ENCODE measurements at places on chromosomes 3 and 15.

- DNase-seq, result no peak
These were observed 1.2 kb downstream of the DUOX2 start for GRCh38 chr15:45112591-45113379.

DNA sequence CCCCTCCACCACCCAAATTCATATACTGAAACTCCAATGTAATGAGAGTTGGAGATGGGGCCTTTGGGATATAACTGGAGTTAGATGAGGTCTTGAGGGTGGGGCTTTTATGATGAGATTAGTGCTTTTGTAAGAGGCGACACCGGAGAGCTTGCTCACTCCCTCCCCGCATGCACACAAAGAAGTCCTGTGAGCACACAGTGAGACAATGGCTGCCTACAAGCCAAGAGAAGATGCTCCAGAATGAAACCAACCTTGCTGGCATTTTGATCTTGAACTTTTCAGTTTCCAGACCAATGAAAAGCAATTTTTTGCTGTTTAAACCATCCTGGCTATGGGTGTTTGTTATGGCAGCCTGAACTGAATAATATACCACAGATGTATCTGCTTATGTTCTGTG, 109.0 kb downstream of the SAMMSON start:
- no peak for DNase-seq

GRCh38 chr15:58498821-58499580, 67.2 kb downstream of the LIPC start:
- no peak for DNase-seq

- no peak for DNase-seq
These were observed 7.2 kb downstream of the SH3BP5 start for GRCh38 chr3:15325228-15325627.

- DNase-seq, result no peak
These were observed 40.4 kb downstream of the CACNA1D start for GRCh38 chr3:53534676-53535400.

GRCh38 chr15:83512459-83512858, 65.3 kb downstream of the SH3GL3 start:
- no peak for DNase-seq

GRCh38 chr15:60740231-60740630, 261.3 kb upstream of the ICE2 start:
- DNase-seq, result no peak

GRCh38 chr3:23574822-23575315, 230.9 kb upstream of the UBE2E1 start:
- no peak for DNase-seq

- no peak for DNase-seq
These were observed 78.9 kb downstream of the ULK4 start for GRCh38 chr3:41882956-41883355.

DNA sequence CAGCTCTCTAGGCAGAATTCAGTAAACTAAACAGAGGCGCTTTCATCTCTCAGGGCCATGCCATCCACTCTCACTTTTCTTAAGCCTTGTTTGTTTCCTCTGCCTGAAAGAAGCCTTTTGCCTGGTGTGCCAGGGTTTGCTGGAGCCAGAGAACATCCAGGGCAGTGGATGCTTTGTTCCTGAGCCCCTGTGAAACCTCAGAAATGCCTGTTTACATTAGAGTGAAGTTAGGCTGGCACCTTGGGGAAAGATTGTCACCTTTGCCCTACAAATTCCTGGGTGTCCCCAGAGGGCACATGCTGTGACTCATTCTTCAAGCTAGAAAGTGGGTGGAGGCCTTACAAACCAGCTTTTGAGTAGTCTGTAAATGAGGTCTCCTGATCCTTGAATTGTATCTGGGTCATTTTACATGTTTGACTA, 10.7 kb upstream of the TRAK1 start:
- peak; percentile 9 for DNase-seq

DNA sequence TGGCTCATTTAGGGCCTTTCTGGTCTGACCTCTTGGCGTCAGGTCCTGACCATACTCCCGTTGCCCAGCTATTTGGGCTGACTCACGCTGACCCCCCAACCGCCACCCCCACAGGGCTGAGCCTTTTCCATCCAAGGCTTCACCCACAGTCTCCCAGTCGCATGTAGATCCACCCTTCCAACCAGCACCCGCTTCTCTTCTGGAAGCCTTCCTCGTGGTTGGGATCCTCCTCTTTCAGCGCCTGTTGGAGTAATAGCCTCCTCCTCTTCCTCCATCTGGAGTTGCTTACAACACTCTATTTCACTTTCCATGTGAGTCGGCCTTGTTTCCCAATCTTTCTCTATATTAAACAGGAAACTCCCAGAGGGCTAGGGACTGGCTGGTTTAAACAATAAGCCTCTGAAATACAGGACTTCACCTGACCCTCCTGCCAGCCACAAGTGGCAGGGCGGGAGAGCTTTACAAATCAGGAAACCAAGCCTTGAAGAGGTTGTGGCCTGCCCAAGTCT, 2.1 kb upstream of the ALAS1 start:
- no peak for DNase-seq

DNA sequence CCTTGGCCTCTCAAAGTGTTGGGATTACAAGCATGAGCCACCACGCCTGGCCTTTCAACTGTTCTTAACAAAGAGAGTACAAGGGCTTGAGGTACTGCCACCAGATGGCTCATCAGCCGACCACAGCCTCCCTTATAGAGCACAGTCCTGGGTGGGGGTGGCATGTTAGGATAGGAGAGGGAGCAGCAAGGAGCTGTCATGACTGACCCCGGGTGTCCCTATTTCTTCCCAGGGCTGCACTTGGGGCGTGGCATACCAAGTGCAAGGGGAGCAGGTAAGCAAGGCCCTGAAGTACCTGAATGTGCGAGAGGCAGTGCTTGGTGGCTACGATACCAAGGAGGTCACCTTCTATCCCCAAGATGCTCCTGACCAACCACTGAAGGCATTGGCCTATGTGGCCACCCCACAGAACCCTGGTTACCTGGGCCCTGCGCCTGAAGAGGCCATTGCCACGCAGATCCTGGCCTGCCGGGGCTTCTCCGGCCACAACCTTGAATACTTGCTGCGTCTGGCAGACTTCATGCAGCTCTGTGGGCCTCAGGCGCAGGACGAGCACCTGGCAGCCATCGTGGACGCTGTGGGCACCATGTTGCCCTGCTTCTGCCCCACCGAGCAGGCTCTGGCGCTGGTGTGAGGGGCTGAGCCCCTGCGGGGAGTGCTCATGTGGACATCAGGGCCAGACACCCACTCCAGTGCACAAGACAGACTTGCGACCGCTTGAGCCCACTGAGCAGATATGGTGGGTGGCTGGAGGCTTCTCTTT, 2.1 kb downstream of the CHAC1 start:
- DNase-seq, result no peak

- no peak for DNase-seq
These were observed 326.6 kb upstream of the PROK2 start for GRCh38 chr3:72111265-72112205.

DNA sequence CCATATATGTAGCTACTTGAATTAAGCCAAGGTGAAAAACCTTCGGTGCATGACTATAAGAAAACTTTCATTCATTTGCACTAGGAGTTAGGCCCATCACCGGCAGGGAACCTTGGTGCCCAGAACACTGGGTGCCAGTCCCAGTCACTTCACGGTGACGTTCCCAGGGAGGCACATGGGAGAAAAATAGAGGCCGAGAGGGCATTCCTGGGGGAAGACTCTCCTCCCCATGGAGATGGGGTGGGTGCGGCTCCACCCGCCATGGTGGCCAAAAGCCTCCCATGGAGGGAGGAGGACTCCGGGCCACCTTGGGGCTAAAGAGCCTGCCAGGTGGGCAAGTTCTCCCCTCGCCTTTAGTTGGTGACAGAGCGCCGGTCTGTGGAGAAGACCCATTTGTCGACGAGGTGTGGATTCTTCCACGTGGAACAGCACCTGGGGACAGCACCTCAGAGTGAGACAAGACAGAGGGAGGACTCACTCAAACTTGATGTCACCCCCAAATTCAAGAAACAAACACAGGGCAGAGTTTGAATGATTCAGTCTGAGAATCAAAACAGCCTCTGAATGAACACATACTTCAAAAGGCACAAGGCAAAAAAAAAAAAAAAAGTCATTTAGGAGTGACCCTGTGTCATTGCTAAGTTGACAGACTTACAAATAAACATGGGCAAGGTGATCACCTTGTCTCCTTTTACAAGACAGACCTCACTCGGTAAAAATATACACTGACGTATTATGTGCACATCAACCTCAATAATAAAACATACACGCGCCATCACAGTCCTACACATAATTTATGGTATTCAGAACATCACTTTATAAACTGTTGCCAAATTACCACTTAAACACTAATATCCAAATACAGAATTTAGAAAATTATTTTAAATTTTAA, 38.6 kb downstream of the ZXDC start:
- DNase-seq, result no peak

DNA sequence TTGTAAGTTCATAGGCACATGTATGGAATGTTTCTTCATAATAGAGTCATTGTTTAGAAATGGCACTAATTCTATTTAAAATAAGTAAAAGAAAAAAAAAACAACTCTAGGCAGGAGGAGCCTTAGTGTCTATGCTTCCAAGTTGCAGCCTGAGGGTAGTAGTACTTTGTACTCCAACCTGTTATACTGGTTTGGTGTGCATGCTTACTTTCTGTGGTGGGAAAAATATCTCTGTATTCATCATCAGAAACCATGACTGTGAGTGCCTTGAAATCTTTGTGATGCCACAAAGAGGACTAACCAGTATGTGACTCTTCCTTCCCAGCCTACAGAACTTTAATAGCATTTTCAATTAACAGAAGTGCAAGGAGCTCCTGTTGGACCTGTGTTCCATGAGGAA, 4.4 kb downstream of the NAALADL2 start:
- DNase-seq, result no peak

- no peak for DNase-seq
These were observed 23.6 kb upstream of the LINGO1 start for GRCh38 chr15:77656294-77656693.

- DNase-seq, result no peak
These were observed 61.3 kb downstream of the TBL1XR1 start for GRCh38 chr3:177135841-177136492.

GRCh38 chr3:11381141-11381540, 108.9 kb downstream of the ATG7 start:
- no peak for DNase-seq

GRCh38 chr3:159273070-159273469, 471.2 kb downstream of the MFSD1 start:
- DNase-seq, result no peak

GRCh38 chr3:88879905-88880304, 227.5 kb upstream of the EPHA3 start:
- no peak for DNase-seq

DNA sequence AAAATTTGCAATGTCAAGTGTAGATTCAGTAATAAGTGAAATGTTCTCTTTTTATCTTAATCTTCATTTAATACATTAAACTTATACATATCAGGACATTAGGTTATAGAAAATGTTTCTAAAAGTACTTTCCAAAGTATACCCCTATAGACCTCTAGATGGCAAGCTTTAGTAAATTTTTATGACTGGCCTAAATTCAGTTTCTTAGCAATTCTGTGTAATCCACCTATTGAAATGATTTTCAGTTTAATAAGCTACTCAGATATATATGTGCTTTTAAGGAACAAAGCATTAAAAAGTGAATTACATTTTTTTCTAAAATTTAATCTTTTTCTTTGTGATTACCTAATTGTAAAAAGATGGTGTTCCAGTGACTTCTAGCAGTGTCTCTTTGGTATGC, 342.2 kb downstream of the GBE1 start:
- DNase-seq, result no peak

GRCh38 chr3:73521734-73522336, 102.9 kb downstream of the PDZRN3 start:
- no peak for DNase-seq

GRCh38 chr3:138011722-138012121, 1.8 kb downstream of the CLDN18 start:
- no peak for DNase-seq

- DNase-seq, result no peak
These were observed 190.6 kb upstream of the ARPP21 start for GRCh38 chr3:35448681-35449080.

DNA sequence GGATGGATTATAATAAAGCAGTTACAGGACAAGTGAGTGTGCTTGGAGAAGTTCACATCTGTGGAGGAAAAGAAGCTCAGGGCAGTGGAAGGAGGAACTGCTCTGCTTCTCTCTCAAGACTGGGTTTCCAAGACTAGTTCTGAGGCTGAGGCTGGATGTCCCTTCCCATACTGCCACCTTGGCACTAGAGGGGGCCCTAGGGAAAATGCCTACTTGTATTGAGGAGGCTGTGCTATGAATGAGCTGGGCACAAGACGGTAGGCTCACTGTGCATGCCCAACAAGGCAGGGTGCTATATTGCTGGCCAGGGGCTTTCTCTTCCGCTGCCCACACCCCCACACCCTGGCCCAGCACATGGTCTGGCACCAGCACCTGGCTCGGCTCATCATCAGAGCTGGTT, 65.2 kb downstream of the SLCO2A1 start:
- DNase-seq, result no peak

DNA sequence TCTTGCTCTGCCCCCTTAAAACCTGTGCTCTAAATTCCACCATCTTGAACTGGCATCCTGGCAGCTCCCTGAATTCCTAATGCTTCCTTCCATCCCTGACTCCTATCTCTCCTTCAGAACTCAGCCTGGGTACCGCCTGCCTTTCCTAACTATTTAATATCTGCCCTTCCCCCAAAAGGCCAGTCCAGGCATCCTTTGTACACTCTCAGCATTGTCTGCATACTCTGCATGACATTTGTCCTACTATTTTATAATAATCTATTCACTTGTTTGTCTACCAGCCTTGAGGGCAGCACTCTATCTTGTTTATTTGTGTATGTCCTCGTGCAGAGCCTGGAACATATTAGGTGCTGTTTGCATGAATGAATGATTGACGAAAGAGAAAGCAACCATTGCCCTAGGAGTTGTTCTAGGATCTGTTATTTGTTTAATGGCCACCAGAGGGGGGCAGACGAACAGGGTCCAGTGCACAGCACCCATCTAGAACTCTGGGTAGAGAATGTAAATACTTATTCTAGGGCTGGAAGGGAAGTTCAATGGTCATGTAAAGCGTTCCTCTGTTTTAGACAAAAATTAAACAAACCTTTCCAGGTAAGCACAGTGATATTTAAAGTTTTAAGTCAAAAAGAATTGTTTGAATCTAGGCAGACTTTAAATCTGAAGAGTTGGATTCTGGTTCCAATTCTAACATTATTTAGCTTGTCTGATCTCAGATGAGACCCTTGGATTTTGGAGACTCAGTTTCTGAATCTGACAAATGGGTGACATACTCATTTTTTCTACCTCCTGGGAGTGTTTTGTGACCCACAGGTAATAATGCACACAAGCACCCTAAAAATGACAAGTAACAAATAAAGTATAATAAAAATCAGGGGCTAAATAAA, 125.8 kb upstream of the GALNT15 start:
- DNase-seq, result peak; percentile 49

DNA sequence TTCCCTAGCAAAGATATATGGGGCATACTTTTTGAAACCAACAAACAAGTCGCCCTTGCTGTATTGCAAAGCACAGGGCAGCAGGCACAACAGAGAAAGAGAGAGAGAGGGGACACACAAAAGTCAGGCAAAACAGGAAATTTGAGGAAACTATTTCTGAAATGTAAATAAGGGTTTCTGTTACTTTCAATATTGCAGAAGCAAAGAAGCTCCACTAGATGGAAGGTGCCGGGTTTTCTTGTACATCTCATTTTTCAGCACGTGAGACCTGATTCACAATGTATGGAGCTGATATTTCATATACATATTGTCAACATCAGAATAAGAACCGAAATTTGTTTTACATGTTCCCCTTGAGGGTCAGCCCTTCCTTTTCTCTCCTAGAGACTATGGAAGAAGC, 127.4 kb downstream of the FOXP1 start:
- DNase-seq, result peak; percentile 59

GRCh38 chr3:172148702-172149565, 109.6 kb downstream of the FNDC3B start:
- no peak for DNase-seq

All from CD4-positive, alpha-beta T cell treated with Interleukin-6 at 100 ng/mL for 8 hours (primary cell).